ENCODE measurements at places on chromosomes 1 and 21.

DNA sequence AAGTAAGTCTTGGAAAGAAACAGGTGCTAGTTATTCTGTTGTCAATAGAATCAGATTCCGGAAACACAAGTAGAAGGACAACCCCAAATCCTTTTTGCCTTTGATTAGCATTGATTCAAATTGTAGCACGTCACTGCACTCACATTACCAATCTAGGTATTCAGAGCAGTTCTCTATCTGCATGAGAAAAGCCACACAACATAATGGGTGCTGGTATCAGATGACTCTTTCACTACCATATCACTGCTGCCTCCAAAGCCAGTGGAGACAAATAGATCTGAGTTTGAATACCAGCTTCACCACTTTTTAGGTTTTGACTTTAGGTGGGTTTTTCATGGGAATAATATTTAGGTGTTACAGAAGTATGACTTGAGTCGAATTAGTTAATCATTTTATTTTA, 38.9 kb downstream of the RTCA start:
- DNase-seq: no peak

DNA sequence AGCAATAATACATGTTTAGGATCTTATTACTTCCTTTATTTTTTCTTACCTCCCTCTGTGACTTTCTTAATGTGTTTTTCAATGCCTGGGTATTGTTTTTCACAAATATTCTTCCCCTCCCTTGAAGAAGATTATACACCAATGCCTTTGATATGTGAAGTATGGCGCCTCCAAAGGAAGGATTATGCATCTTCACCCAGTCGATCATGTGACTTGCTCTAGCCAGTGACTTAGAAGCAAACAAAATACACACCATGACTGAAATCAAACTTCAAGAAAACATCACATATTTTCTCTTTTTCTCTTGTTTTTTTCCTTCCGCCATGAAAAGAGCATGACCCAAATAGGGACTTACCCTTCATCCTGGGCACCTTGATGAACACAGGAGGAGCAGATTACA, 297.1 kb downstream of the NCAM2 start:
- DNase-seq: no peak

DNA sequence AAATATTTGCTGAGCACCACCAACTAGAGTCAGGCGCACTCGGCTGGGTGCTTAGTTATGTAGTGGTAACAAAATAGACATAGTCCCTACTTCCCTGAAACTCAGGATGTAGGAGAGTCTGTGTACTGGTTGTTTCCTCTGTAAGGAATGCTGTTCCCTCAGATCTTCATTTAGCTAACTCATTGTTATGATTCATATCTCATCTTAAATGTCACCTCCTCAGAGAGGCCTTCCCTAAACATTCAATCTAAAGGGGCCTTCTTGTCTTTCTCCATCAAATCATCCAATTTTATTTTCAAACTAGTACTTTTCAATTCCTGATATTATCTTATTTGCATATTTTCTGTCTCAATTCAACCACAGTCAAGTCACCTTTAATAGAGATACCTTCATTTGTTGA, 132.9 kb downstream of the PIK3R3 start:
- DNase-seq: no peak

- no peak for DNase-seq
Measured at GRCh38 chr1:182235604-182235951, 156.0 kb downstream of the GLUL start.

DNA sequence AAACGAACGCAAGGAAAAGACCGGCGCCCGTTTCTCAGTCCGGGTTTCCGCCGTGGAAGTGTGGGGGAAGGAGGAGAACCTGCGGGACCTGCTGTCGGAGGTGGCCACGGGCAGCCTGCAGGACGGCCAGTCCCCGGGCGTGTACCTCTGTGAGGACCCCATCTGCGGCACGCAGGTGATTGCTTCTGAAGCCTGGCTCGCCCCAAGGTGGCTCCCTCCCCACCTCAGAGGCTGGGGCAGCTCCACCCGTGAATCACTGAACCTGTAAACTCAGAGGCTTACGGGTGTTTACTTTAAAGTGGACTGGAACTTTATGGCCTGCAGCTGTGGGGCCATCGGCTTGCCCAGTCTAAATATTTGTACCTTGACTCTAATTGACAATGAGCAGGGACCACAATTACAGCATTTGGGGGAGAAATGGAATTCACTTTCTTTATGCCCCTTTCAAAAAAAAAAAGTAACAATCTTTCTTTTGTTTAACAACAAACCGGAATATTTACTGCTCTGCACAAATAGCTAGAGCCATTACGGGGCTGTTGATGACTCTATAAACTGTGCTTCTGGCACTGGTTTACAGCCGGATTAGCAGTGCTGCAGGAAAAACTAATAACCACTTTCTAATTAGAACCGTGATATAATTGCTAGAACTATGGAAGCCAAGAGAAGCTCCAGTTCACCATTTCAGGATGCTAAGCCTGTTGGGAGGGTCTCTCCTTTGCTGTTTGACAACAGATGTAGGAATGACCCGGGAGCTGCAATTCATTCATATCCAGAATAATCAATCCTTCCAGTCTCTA, 454.8 kb downstream of the KIF26B start:
- no peak for DNase-seq

- no peak for DNase-seq
Measured at GRCh38 chr1:162062542-162063015, 6.9 kb upstream of the NOS1AP start.

Data from activated naive CD4-positive, alpha-beta T cell treated with Interleukin-2 at 50 U/mL for 16 hours (primary cell).